Germinal center (tissue), 1 donor: ENCODE measurements at places on chromosomes 3 and 15.

- DNase-seq = no peak
Measured at GRCh38 chr3:143677430-143677829, 170.8 kb downstream of the SLC9A9 start.

- DNase-seq = no peak
Measured at GRCh38 chr3:61450866-61451265, 110.5 kb upstream of the PTPRG start.

GRCh38 chr15:80567721-80568157, 127.4 kb upstream of the ABHD17C start:
- DNase-seq = peak; percentile 17

- DNase-seq = no peak
Measured at GRCh38 chr3:181930105-181930504, 218.4 kb downstream of the SOX2 start.

- DNase-seq = no peak
Measured at GRCh38 chr15:51350723-51351122, 9.3 kb downstream of the GLDN start.

GRCh38 chr3:43523454-43524053, 98.3 kb downstream of the ANO10 start:
- no peak for DNase-seq

- DNase-seq = no peak
Measured at GRCh38 chr3:127237835-127238234, 44.9 kb downstream of the PRR23E start.

GRCh38 chr3:187281191-187281714, 10.3 kb downstream of the MASP1 start:
- DNase-seq = no peak

GRCh38 chr15:86493884-86494283, 414.2 kb downstream of the AGBL1 start:
- DNase-seq = no peak

- no peak for DNase-seq
Measured at GRCh38 chr3:29354894-29355293, 74.0 kb downstream of the RBMS3 start.

- no peak for DNase-seq
Measured at GRCh38 chr3:24202071-24202470, 257.0 kb downstream of the NR1D2 start.

GRCh38 chr15:57100136-57100539, 181.7 kb downstream of the TCF12 start:
- peak; percentile 12 for DNase-seq

DNA sequence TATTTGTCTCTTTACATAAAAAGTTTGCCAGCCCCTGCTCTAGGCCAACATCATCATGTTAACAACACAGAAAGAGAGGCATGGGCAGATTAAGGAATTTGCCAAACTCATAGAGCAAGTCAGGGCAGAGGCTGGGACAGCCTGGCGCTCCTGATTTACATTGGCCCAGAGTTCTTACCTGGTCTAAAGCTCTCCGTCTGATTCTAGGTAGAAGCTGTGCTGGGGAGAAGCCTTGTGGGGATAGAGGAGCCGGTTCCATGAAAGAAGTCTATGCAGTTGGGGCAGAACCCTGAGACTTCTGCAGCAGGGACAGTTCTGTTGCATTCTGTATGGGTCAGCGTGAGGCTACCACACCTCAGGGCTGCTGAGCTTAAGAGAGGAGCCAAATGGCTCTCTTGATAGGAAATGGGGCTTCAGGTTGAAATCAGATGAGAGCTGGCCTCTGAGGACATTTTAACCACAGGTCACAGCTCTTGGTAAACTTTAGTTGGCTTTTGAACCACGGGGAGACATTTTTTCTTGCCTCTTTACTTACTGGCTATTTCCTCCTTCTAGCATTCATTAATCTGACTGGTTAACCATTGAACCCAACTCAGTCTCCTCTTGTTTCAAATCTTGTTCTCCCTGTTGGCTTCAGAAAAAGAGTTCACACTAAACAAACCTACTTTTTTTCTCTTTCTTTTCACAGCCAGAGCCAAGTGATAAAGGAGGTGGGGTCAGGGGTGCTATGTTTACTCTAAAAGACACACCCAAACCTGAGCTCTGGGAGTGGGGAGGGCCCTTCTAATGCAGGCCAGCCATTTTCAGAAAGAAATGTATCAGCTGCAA, 250.7 kb downstream of the OPA1 start:
- DNase-seq = no peak

GRCh38 chr3:59280113-59280512, 230.3 kb upstream of the CFAP20DC start:
- no peak for DNase-seq

DNA sequence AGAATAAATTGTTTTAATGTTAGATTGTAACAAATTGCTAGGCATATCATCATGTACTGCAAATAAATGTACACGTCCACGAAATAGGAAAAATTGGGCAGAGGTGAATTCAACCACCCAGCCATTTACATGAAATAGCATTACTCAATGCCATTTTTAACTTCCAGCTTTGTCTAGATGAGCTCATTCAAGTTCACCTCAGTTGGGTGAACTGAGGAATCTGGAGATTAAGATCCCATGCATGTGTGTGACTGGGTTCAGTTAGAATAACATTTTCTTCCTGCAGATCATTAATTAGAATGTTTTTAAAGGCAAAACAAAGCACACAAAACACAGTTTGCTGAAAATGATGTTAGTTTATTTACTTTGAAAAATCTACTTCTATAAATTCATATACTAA, 767.8 kb upstream of the GOLIM4 start:
- DNase-seq = no peak

DNA sequence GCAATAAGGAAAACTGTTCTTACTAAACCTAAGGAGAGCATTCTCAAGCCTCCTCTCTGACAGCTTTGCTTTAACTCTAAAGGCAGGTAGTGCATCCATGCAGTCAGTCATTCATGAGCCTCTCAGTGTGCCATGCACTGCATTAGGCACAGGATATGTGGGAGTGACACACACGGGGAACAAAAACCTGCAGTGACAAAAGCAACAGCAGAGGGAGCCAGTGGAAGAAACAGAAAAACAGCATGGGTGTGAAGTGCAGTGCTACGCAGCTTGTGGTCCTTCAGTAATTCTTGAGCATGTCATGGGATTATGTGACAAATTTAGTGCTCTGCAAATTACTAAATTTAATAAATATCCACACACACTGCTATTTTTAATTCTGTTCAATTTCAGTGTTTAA, 230.7 kb downstream of the BBX start:
- no peak for DNase-seq

GRCh38 chr3:195075199-195075940, 195.6 kb downstream of the XXYLT1 start:
- DNase-seq = no peak

GRCh38 chr3:127762077-127762786, 60.1 kb downstream of the MGLL start:
- no peak for DNase-seq

DNA sequence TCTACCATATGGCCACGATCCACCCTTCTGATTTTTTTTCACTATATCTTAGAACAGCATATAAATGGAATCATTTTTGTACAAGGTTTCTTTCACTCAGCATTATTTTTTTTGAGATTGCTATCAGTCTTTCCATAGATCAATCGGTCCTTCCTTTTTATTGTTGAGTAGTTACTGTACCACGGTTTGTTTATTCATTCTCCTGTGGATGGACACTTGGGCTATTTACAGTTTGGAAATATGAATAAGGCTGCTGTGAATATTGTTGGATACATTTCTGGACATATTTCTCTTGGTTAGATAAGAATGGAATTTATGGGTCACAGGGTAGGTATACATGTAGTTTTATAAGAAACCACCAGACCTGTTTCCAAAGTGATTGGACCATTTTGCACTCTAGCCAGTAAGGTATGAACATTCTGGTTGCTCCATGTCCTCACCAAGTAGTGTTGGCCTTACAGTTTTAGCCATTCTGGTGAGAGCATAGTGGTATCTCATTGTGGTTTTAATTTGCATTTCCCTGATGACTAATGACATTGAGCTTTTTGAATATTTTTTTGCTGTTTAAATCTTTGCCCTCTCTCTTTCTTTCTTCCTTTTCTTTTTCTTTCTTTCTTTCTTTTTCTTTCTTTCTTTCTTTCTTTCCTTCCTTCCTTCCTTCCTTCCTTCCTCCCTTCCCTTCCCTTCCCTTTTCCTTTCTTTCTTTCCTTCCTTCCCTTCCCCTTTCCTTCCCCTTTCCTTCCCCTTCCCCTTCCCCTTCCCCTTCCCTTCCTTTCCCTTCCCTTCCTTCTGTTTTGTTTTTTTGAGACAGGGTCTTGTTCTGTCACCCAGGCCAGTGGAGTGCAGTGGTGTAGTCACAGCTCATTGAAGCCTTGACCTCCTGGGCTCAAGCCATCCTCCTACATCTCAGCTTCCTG, 49.2 kb downstream of the LRRK1 start:
- no peak for DNase-seq

- no peak for DNase-seq
Measured at GRCh38 chr3:124261306-124261705, 269.4 kb upstream of the ROPN1 start.

DNA sequence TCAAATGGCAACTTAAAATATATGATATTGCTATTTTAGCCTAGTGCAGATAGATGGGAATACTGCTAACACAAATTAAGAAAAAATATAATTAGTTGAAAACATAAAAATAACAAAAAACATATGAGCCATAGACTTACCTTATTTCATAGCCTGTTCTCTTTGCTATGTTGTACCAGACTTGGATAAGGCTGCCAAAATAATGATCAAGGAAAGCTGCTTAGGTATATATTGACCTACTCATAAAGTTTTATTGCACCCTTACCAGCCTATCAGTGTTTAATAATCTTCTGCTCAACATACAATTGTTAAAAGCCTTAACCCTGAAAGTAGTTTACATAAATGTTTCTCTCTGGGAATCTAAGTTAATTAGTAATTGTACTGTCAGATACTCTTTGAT, at the start of gene SI:
TSS of gene SI (minus strand) at position 204 of the 400 bp plus-strand sequence. CDS start 2,484 bp downstream, outside the sequence.
- no peak for DNase-seq

DNA sequence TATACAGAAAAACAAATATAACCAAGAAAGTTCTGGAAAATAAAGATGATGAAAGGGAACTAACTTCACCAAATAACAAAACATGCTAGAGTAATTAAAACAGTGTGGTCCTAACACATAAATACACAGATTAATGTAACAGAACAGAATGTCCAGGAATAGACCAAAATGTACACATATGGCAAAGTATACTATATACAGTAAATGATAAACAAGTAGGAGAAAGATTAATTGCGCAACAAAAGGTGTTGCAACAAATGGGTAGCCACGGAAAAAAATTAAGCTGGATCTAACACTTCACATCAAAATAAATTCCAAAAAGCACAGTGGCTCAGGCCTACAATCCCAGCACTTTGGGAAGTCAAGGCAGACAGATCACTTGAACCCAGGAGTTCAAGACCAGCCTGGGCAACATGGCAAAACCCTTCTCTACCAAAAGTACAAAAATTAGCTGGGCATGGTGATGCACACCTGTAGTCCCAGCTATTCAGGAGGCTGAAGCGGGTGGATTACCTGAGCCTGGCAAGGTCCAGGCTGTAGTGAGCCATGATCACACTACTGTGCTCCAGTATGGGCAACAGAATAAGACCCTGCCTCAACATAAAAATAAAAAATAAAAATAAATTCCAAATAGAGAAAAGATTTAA, 19.8 kb downstream of the SCAP start:
- no peak for DNase-seq

GRCh38 chr15:50675535-50676144, 11.0 kb downstream of the TRPM7 start:
- DNase-seq = peak; percentile 9

DNA sequence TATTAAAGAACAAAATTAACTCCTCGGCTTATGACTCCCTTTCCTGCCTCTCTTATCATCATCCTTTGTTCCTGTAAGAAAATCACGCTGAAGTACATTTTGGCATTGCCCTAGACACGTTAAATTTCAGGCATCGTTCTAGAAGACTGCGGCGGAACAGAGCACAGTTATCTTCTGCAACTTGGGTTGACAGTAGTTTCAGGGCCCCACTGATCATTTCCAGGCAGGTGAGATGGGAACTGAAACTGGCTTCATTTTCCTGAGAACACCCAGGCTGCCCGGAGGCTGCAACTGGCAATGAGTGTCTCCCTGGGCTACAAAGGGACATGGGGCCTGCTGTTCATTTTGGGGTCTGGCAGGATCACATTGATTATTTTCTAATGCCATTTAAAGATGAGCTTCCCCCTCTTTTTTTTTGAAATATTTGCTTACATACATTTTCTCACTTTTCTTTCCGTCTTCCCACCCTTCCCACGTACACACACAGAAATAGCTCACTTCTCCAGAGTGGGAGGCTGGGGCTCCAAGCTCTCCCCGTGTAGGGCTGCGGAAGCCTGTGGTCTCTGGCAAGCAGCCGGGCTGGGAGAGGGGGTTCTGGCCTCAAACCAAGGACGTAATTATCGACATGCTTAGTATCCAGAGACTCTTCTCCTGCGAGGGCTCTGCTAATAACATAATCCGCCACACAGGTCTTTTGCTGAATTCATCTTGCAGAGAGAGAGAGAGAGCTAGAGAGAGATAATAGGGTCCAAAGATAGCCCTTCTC, 267.4 kb downstream of the ABHD5 start:
- peak; percentile 16 for DNase-seq

- DNase-seq = no peak
Measured at GRCh38 chr3:107794664-107795443, 272.1 kb downstream of the BBX start.

- no peak for DNase-seq
Measured at GRCh38 chr3:15010664-15011063, 54.5 kb downstream of the MRPS25 start.

- no peak for DNase-seq
Measured at GRCh38 chr3:59704292-59704691, 654.5 kb upstream of the CFAP20DC start.

- no peak for DNase-seq
Measured at GRCh38 chr3:17151598-17152373, 267.0 kb downstream of the PLCL2 start.

DNA sequence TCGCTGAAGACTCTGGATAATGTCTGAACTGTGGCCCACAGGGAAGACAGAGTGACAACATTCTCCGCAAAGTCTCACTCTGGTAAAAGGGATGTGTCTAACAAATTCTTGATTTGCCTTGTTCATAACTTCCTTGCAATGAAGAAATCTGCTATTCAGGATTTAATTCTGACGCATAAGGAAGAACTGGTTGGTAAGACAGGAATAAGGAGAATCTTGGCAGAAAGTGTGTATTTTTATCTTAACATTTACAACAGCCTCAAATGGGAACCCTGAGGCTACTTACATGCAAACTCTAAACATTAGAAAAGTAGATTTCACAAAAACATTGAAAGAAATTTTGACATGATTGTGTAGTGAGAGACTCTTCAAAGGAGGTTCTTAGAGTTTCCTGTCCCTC, 10.8 kb upstream of the PLD1 start:
- DNase-seq = no peak

- no peak for DNase-seq
Measured at GRCh38 chr15:100958326-100959065, 39.3 kb downstream of the LRRK1 start.

GRCh38 chr3:24225385-24225950, 269.2 kb downstream of the THRB start:
- DNase-seq = no peak

- DNase-seq = no peak
Measured at GRCh38 chr3:40451551-40451950, 5.6 kb upstream of the RPL14 start.

- DNase-seq = peak; percentile 3
Measured at GRCh38 chr15:37880009-37880834, 54.2 kb upstream of the TMCO5A start.

- no peak for DNase-seq
Measured at GRCh38 chr15:57551715-57552677, 39.7 kb upstream of the MYZAP start.
